ENCODE measurements at places on chromosomes 7 and 10.

DNA sequence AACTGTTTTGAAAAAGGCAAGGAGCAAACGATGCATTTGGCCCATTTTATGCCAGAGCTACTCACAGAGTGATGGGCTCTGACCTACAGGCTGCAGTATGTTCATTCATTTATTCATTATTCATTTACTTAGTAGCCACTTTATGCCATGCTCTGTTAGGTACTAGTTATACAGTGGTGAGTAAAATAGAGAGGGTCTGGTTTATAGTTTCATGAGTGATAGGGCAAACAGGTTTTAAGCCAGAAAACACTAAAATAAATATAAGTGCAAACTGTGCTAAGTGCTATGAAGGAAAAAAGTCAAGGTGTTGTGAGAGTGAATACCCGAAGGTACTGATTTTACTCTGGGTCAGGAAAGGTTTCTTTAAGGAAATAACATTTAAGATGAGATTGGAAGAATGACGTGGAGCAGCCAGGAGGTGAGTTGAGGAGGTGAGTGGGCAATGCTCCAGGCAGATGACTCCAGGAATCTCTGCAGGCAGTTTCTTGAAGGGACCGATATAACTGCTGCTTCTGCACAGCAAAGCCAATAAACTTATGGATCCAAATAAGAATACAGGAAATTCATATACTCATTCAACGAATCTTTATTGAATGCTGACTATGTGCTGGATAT, 56.9 kb upstream of the FAM133B start:
- DNase-seq, result no peak

GRCh38 chr10:66951896-66952295, 26.1 kb downstream of the LRRTM3 start:
- DNase-seq, result no peak

DNA sequence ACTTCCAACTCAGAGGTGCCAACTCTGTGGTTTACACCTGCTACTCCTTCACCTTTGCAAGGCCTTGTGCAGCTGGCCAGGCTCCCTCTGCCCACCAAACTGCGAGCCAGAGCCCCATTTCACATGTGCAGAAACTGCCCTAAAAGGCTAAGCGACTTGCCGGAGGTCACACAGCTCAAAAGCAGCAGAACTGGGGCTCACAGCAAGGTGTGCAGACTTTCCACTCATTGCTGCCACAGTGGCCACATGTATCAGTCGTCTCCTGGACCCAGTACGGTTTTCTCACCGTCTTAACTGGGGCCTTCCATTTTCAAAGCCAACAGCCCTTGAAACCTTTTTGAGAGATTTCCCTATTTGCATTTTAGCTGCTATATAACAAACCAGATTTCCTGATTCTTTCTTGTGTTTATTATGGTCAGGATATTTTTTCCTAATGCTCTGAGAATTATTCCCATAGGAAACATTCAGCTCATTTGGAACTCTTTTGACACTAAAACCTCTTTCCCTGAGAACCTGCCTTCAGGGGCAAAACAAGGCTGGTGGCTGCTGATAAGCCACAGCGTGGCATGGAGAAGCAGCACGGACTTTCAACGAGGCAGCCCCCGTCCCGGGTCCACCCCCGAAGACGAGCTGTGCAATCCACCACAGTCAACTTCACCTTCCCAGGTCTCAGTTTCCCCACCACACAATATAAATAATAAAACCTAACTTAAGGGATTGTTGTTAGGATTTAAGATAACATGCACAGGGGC, 29.9 kb downstream of the SORBS1 start:
- DNase-seq, result no peak

GRCh38 chr7:158414486-158414961, 173.1 kb downstream of the PTPRN2 start:
- DNase-seq, result no peak

DNA sequence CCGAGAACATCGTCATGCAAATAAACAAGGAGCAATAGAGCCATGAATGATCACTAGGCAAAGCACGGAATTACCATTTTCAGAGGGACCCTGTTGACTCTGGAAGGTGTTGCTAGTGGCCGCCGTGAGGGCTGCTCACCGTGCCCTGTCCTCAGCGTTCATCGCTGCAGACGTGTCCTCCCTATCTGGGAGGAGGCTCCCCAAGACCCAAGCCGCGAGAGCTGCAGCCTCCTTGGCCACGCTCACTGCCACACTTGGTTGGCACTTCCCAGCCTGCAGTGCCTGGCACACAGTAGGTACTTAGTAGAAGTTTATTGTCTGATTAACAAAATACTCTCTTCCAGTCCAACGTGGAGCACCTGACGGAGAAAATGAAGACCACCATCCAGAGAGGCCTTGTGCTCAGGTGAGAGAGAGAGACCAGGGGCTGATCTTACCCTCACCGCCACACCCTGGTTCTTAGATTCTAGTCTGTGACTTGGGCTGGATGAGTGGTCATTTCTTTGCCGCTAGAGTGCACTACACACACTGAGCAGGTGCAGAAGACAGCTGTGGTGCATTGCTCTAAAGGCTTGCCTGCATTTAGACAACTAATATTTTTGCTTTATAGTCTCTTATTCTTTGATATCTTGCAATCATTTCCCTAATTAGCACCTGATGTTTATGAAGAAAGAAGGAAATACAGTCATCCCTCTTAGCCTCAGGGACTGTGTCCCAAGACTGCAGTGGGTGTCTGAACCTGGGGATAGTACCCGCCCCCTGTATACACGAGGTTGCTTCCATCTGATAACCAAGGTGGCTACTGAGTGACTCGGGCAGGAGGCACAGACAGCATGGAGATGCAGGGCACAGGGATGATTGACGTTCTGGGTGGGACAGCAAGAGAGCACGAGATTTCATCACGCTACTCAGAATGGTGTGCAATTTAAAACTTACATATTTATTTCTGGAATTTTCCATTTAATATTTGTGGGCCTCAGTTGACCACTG, 40.3 kb downstream of the PITRM1 start:
- no peak for DNase-seq

GRCh38 chr7:90629297-90629918, 33.3 kb downstream of the CDK14 start:
- no peak for DNase-seq

GRCh38 chr7:151306374-151306773, 35.2 kb upstream of the NUB1 start:
- DNase-seq, result no peak

- no peak for DNase-seq
These were observed 67.2 kb upstream of the ZPBP start for GRCh38 chr7:50160206-50160605.

DNA sequence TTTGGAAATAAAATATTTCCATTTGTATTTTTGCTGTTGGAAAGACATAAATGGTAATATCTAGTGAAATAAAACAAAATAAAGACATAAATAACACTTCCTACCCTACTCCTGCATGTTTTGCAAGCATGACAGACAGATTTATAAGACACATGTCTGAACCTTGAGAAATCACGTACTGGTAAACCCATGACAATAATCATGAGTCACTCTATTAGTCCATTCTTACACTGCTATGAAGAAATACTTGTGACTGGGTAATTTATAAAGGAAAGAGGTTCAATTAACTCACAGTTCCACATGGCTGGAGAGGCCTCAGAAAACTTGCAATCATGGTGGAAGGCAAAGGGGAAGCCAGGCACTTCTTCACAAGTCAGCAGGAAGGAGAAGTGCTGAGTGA, 942.2 kb downstream of the REEP3 start:
- DNase-seq, result no peak

DNA sequence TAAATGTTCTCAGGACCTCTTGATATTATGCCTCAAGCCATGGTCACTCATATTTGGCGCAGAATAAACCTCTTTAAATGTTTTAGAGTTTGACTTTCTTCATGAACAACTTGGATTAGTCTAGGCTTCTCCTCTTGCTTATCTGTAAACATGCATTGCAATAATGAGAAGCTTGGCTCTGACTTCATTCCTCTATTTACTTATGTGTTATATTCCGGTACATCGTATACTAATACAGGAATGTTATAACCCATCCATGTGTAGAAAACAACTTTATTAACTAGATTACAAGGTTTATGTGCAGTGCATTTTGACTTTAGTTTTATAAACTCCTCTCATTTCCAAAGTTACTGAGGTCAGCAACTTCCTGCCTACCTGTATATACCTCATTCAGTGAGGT, 944.3 kb upstream of the GHITM start:
- no peak for DNase-seq

DNA sequence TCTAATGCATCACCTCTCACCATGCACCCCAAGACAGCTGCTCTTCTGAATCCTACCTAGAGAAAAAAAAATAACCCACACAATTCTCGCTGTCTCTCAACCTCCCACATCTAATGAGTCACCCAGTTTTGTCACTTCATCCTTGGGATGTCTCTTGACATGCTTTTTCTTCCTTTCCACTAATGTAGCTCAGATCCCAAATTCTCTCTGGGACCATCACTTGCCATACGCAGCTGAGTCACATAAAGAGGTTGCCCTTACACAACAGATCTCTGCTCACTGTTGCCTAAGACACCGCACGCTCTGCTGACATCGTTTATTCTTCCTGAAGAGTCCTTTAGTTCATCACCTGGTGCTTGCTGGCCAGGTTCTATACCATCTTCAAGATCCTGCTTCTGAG, 606.0 kb upstream of the GALNT17 start:
- DNase-seq, result no peak

- DNase-seq, result no peak
These were observed 18.8 kb downstream of the NUDT1 start for GRCh38 chr7:2260820-2261219.

- DNase-seq, result no peak
These were observed 114.4 kb downstream of the COL13A1 start for GRCh38 chr10:69916118-69916517.

DNA sequence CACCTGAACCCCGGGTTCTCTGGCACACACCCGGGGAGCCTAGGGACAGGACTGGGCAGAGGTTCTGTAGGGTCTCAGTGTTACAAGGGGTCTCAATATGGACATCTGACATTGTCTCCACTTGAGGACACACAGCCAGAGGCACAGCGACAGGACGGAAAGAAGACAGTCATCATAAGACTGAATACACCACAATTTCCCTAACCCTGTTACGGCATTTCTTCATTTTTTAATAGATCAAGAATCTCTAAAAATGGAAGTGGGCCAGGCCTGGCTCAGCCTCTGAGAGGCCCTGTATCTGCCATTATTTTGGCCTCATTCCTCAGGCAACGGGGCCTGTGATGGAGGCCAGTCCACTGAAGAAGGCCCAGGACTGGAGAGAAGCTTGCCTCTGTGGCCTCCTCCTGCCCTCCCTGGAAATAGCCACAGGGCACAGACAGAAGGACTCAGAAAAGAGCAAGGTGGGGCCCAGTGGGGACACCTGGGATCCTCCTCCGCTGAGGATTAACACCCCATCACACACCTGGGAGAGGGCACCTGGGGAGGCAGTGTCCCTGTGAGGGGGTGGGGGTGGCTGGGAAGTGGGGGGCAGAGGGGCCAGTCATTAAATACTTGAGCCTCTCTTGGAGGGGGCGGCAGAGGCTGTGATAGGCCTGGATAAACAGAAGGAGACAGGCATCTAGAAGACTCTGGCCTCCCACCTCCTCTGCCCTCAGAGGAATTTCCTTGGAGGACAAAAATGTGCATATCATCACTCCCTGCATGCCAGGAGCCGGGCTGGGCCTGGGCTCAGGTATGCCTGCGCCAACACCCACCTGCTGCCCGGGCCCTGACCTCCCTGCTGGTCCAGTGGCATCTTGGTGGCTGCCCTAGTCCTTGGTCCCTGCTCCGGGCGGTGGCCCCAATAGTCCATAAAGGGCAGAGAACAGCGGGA, 8.0 kb downstream of the SPOCK2 start:
- no peak for DNase-seq

DNA sequence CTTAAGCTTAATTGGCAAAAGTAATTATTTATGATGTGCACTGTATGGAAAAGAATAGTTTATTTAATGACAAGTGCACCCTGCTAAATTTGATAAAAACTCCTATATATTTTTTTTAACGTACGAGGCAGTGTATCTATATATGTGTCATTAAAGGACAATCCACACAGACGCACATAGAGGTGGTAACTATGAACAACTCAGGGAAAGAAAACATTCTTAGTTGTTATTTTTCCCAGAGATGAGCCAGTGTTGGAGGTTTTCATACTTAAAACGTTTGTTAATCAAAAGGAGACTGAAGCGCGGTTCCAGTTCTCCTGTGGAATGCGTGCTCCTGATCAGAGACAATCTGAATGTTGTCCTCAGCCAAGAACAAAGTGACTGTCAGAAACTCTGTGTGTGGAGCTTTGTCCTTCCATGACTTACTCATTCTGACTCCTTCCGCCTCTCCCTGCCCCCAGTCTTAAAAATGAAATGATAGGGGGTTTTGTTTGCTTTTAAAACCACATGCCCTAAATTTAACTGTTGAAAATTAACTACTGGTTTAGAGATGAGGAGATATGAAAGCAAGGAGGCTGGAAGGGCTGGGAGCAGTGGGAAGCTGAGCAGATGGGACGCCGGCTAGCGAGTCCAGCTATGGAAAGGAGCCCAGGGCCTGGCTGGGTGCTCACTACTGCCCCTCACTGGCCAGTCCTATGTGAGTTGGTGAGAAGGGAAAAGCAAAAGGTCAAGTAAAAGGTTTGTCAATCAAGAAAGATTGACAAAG, 99.6 kb downstream of the SVIL start:
- DNase-seq, result no peak

GRCh38 chr10:87618566-87619423, 40.9 kb upstream of the PAPSS2 start:
- no peak for DNase-seq

GRCh38 chr10:122492999-122493481, 31.7 kb downstream of the HTRA1 start:
- DNase-seq, result no peak

DNA sequence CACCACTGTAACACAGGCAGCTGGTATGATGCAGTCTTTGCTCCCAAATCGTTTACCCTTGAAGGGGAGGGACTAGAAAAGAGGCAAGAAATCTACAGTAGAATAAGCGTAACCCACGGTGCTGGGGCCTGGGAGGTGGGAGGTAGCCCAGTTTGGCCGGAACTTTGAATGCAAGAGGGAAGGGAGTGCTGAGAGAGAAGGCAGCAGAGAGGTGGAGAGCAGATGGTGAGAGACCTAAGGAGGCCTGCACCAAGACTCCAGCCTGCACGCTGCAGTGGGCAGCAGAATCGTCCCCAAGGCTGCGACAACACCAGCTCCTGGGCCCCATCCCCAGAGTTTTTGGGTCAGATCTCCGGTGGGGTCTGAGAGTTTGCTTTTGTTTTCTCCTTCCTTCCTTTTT, 547.5 kb downstream of the GALNT17 start:
- DNase-seq, result no peak

- DNase-seq, result no peak
These were observed 92.6 kb downstream of the SPAG6 start for GRCh38 chr10:22437620-22438588.

GRCh38 chr10:103254538-103255325, 9.0 kb downstream of the RPEL1 start:
- DNase-seq, result no peak

DNA sequence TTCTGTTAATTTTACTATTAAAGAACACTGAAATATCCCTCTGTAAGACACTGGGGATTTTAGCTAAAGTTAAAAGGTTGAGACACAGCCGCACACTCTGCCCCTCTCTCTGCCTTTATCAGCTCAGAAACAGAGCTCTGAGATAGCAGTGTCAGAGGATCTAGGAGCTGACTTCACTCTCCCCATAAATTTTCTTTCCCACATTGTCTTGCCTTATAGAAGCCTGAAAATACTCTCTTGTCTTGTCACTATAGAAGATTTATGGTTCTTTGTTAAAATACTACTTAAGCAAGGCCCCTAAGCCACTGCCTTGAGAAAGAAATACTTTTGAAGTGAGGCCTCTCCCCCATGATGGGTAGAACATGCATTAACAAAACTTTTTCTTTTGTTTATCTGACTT, 105.7 kb upstream of the C10orf90 start:
- DNase-seq, result no peak

All from SK-N-MC (cell line).